PC-9 (cell line): ENCODE measurements at places on chromosomes 4 and X. TPM values are rescaled to one million over a fixed set of nuclear protein-coding genes. Genes with fewer than 3 reads are reported as not detected.

- no peak for DNase-seq
- no peaks in the 10 kb centered on the region for H3K36me3 ChIP-seq
- H3K27ac ChIP-seq: no peak overlapping the region
- H3K27me3 ChIP-seq: no peaks in the 10 kb centered on the region
These were observed 2.3 kb upstream of the UBA1 start for GRCh38 chrX:47191331-47191730.

DNA sequence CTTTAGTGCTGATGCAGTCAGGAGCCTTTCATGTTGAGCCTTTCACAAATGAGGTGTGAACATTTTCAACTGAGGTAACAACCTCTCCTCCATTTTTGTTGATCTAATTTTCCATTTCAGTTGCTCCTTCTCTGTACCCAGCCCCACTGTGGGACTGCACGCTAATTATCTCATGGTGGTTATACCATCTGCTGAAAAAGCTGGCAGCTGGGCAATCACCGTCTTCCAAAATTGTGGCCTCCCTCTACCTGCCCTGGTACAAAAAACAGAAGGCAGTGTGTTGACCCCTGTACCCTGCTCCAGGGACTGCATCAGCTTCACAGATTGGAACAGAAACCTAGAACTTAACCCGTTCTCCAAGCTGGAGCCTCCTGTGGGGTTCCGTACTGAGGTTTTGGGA, 72.4 kb upstream of the LONRF3 start:
- H3K27me3 ChIP-seq: no peaks in the 10 kb centered on the region
- no peaks in the 10 kb centered on the region for H3K4me1 ChIP-seq
- H3K4me3 ChIP-seq: no peak overlapping the region
- DNase-seq: no peak
- H3K27ac ChIP-seq: no peak overlapping the region

DNA sequence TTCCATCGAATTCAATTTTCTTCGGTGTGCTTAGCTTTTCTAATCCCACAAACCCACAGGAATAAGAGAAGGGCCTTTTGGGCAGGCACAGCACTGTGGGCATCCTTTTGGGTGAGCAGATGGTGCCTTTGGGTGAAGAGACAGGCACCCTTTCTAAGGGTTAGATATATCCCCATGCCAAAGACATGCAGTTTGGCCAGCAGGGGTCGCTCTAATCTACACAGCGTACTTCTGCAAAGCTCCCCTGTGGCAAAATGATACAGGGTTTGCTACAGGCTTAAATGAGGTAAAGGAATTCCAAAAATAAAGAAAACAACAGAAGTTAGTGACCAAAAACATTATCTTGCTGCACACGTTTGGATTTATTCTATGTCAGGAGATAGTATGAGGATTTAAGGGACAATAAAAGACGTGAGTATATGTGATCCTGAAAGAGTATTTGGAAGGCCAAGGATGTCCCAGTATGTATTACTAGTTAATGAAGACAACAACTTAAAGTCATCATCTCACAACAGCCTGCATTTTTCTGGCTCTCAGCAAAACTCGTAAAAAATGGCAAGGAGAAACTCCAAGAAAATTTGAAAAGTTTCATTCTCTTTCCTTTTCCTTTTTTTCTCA, 49.5 kb downstream of the PHEX start:
- DNase-seq: no peak
- H3K4me3 ChIP-seq: no peak overlapping the region
- no peak overlapping the region for H3K27ac ChIP-seq
- no peaks in the 10 kb centered on the region for H3K36me3 ChIP-seq
- H3K27me3 ChIP-seq: no peaks in the 10 kb centered on the region
- H3K4me1 ChIP-seq: no peaks in the 10 kb centered on the region

GUF1 gene
- total RNA-seq: 16.0 and 18.6 TPM in 2 replicates

S100G gene
- total RNA-seq: not detected in 2 replicates

BANK1 gene
- total RNA-seq: 2.2 and 2.7 TPM in 2 replicates
